Hypothalamus (tissue), 51 donors: ENCODE measurements at places on chromosomes 3 and 15.
A peak's percentile ranks its signal among the peaks of the same experiment; 100 is the strongest.

DNA sequence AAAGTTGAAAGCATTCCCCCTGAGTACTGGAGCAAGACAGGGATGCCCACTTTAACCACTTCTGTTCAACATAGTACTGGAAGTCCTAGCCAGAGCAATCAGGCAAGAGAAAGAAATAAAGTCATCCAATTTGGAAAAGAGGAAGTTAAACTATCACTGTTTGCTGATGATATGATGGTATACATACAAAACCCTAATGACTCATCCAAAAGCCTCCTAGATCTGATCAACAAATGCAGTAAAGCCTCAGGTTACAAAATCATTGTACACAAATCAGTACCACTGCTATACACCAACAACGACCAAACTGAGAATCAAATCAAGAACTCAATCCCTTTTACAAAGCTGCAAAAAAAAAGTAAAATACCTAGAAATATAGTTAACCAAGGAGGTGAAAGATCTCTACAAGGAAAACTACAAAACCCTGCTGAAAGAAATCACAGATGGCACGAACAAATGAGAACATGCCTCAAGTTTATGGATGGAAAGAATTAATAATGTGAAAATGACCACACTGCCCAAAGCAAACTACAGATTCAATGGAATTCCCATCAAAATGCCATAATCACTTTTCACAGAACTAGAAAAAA lies 40.3 kb downstream of the RPL39L start:
- DNase-seq, result no peak

DNA sequence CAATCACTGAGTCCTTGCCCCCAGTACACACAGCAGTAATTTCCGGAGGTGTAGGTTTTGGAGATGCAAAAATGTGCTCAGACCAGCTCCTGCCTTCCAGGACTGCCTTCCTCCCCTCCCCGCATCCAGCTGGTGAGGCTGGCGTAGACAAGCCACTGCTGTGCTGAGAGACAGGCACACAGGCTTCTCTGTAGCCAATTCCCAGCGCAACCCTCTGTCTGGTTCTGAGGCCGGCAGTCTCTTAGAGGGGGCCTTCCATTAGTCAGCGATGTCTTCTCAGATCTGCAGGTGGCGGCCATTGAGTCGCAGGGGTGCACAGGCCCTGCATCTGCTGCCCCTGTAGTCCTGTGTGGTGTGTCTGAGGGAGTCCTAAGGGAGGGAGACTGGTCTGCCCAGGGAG lies 114.4 kb downstream of the DNAJB8 start:
- no peak for DNase-seq

DNA sequence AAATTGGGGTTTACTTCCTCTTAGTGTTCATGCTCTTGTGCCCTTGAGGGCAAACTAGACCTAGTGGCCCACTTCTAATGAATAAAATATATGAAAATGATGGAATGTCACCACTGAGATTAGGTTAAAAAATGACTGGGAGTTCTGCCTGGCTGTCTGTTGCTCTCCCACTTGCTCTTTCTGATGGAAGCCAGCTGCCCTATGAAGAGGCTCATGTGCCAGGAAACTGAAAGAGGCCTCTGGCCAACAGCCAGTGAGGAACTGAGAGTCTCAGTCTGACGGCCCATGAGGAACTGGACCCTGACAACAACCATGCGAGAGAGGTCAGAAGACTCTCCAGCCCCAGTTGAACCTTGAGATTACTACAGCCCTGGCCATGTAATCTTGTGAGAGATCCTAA lies 107.1 kb upstream of the FHIT start:
- DNase-seq, result peak; percentile 2

DNA sequence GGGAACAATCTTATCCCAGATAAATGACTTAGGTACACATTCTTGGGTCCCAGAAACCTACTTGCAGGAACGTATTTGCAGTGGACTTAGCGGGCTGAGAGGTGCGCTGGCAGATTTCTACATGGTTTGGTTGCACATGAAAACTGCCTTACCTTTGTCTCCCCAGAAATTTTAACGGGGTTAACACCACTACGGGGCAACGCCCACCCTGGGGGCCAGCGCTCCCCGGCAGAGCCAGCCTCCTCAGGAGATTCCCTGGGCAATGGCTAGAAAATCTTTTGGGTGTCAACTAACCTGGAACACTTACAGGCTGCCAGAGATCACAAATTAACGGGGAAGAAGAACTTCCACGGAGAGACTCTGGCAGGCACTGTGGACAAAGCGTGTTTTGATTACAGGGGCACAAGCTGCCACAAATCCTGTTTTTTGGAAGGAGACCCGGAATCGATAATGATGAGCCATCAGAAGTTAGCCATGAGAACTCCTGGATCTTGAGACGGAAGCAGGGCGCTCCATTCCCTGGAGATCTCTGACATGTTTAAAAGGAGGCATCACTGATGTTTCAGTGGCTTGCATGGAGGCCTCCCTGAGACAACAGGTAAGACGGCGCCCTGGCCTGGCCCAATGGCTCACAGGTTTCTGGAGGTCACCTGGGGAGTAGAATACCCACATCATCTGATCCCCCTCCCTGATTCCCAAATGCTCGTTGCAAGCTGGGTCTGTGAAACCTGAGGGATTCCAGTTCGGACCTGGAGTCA lies 288.9 kb downstream of the ADAMTS17 start:
- no peak for DNase-seq

DNA sequence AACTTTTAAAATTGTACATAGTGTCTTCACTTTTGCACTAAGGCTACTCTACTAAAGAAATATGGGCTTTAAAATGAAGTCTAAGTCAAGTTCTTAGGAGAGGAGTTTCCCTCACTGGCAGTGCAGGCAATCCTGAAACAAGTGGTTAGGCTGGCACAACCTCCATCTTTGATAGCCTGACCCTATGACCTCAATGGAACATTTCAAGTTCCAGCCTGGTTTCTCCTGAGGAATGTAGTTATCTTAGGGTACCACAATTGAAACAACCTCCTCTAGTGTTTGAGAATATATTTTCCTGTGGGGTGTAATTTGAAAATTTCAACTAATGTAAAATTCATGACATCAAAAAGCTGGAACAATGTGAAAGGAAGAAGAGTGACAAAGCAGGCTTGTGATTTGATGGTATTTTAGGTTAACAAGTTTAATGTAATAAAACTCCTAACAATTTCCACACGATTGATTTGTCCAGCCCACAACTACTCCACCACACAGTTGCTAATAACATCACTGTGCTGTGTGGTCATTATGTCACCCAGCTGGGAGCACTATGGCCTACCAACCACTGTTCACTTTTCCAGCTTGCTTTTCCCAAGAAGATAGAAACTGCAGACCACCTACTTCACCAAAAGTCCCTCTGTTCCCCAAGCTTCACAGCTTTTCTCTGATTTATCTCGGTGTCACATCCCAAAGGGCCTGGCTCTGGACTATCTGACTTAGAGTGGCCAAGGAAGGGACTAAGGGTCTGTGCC lies 1.8 kb downstream of the WWTR1 start:
- DNase-seq, result no peak

- DNase-seq, result no peak
Measured at GRCh38 chr3:77885381-77885780, 845.5 kb downstream of the ROBO2 start.

- DNase-seq, result no peak
Measured at GRCh38 chr3:145490088-145491048, 670.6 kb downstream of the PLOD2 start.

DNA sequence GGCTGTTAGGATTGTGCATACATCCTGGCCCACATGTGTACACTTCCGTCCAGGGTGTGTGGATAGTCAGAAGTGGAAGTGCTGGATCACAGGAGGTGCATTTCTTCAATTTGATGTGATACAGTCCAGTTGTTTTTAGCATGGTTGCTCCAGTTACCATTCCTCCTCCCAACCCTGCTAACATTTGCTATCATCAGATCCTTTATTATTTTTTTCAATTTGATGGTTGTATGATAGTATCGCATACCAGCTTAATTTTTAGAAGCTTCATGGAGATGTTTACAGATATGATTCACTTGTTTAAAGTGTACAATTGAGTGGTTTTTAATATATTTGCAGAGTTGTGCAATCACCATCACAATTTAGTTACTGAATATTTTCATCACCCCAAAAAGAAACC lies 202.7 kb downstream of the ITPR1 start:
- DNase-seq, result no peak

DNA sequence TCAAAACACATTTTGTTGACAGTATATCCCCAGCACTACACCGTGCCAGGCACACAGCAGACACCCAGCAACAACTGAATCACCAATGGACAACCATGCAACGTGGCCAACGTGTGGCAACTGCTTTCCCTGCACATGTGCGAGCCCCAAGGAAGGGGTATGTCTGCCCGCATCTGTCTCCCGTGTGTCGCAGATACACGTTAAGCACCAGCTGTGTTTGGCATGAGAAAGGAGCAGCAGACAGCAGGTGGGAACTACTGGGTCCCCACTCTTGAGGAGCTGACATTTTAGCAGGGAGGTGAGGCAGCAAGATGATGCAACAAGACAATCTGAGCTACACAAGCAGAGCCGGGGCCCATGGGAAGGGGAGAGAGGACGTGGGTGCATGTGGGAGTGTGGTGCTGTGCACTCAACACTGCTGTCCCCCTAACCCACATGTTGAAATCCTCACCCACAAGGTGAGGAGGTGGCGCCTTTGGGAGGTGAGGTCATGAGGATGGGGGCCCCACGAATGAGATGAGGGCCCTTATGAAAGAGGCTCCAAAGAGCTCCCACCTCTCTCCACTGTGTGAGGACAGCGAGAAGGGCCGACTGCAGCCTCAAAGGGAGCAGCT lies 56.2 kb downstream of the ROPN1B start:
- no peak for DNase-seq

- DNase-seq, result no peak
Measured at GRCh38 chr3:25536521-25537391, 108.7 kb downstream of the RARB start.

- DNase-seq, result no peak
Measured at GRCh38 chr3:40516201-40516600, 8.6 kb upstream of the ZNF621 start.

- DNase-seq, result no peak
Measured at GRCh38 chr3:44680921-44681455, 31.5 kb upstream of the ZNF502 start.

DNA sequence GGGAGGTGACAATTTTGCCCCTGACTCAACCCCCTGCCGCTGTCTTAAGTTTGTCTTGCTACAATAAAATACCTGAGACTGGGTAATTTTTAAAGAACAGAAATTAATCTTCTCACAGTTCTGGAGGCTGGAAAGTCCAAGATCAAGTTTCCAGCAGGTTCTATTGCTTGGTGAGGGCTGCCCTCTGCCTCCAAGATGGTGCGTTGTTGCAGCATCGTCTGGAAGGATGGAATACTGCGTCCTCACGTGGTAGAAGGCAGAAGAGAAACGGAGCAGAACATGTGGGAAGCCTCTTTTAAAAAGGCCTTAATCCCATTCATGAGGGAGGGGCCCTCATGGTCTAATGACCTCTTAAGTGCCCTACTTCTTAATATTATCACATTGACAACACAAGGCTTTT lies 87.3 kb upstream of the SNTN start:
- DNase-seq, result no peak

GRCh38 chr15:101121511-101122090 lies 130.2 kb downstream of the CHSY1 start:
- peak; percentile 63 for DNase-seq

DNA sequence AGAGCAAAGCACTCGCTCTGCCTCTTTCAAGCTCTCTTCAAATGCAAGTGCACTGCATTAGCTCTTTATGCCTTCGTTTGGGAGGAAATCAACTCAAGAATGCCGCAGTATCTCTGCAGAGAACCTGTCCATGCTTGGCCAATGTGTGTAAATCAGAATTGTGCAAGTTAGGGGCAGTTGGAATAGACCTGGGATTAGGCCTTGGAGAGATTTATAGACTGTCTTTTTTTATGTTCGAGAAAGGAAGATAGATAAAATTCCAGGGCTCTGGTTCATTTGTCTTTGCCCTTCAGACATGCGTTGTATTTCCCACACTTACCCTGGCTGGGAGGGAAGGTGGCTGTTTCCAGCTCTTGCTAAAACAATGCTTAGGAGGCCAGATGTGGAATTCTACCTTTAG lies 163.7 kb downstream of the MOBP start:
- no peak for DNase-seq
